ENCODE measurements at places on chromosomes 3 and 15.

GRCh38 chr3:42752961-42753360 is 20.1 kb downstream of the CCDC13 start:
- no peak for DNase-seq

GRCh38 chr3:37882711-37883110 is 21.0 kb downstream of the CTDSPL start:
- DNase-seq, result no peak

DNA sequence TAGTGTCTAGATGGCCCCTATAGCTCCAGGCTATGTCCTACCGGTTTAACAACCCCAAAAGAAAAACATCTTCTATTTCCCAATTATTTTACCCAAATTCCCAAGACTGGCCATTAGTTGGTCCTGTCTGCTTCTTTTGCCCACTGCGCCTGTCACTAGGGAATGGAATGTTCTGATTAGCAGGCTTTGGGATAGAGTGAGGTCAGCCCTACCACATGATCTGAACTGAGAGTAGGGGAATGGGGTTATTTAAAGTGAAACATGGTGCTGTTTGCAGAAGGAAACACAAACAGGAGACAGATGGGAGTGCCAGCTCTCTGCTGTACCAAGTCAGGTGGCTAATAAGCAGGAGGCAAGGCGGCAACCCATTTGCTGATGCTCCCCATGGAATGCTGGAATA is 635.6 kb upstream of the CFAP20DC start:
- DNase-seq, result no peak

DNA sequence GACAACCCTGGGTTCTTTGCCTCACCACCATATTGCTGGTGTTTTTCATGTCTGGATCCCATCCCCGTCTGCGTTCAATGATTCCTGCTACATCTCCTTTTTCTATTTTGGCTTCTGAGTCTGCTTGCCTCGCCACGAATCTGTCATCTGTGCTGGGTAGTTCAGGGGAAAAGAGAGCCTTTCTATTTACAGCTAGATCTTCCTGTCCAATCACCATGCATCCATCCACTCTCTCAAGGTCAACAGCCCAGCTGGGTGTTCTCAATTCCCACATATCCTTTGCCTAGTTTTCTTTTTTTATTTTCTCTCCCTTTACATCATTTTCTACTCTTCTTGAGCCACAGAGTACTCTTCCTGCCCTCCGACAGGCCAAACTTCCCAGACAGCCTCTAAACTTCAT is 104.8 kb upstream of the RAD18 start:
- no peak for DNase-seq

DNA sequence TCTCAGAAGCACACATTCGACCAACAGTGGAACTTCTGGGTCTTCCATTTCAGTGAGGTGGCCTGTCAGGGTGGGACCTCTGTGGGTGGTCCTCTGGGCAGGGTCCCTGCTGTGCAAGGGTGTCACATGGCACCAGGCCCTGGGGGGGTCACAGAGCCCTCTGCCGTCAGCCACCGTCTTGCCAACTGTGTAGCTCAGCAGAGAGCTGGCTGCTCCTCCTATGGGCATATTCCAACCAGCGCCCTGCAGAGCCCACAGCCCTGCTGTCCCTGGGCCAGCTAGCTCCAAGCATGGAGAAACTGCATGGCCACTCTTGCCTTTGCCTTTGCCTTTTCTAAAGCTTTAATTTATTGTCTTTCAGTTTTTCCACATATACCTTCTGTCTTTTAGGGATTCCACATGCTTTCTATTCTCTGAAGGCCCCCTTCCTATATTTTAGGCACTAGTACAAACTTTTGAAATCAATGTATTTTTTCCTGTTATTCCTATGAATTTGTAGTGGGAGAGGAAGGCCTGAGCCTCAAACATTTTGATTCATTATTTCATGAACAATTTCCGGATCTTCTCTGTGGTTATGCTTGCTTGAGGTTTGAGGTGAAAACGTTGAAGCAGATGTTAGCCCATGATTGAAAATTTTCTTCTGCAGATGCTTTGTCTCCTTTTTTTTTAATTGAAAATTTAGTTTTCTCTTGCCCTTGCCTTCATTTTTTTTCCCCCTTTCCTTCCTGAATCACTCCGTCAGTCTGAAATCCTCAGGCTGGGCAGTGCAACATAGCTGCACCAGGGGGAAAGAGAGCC is 11.7 kb downstream of the IQCF1 start:
- DNase-seq, result no peak

- DNase-seq, result no peak
These were observed 36.8 kb downstream of the CCR3 start for GRCh38 chr3:46278816-46279672.

GRCh38 chr3:43455233-43455632 is 166.6 kb downstream of the ANO10 start:
- DNase-seq, result no peak

- no peak for DNase-seq
These were observed 8.5 kb downstream of the FBLN2 start for GRCh38 chr3:13557417-13557816.

Data from colonic mucosa (tissue), 4 donors.